ENCODE measurements at places on chromosomes 7 and 10. TPM values are rescaled to one million over a fixed set of nuclear protein-coding genes. Genes with fewer than 3 reads are reported as not detected.

The TM9SF3 gene
- total RNA-seq = 63.4 TPM

The MYH16 gene
- total RNA-seq = 0.26 TPM

The PITX3 gene
- total RNA-seq = 1.3 TPM

The CPSF4 gene
- total RNA-seq = 22.5 TPM

The NPC1L1 gene
- total RNA-seq = 0.24 TPM

The CYP2C9 gene
- not detected for total RNA-seq

The TLX1 gene
- not detected for total RNA-seq

The SRRM3 gene
- total RNA-seq = 7.1 TPM

The MBL2 gene
- not detected for total RNA-seq

The PIK3AP1 gene
- total RNA-seq = 0.78 TPM

The RINT1 gene
- total RNA-seq = 17.5 TPM

The NAMPT gene
- 238 TPM for total RNA-seq

The ELN gene
- total RNA-seq = 2.3 TPM

The CYP3A5 gene
- 0.24 TPM for total RNA-seq

The TNS3 gene
- total RNA-seq = 17.2 TPM

The ZCCHC24 gene
- total RNA-seq = 25.0 TPM

The HOXA5 gene
- total RNA-seq = 134 TPM

The PDE6C gene
- total RNA-seq = not detected

The NOBOX gene
- not detected for total RNA-seq

The PRRT4 gene
- total RNA-seq = 0.16 TPM

The NUDT13 gene
- 1.4 TPM for total RNA-seq

The TMEM236 gene
- not detected for total RNA-seq

The MACROH2A2 gene
- total RNA-seq = 30.7 TPM

The LMBR1 gene
- total RNA-seq = 37.4 TPM

The CYP3A7 gene
- total RNA-seq = 1.0 TPM

The SPAM1 gene
- total RNA-seq = not detected

The MAD1L1 gene
- 24.4 TPM for total RNA-seq

The PILRA gene
- 4.4 TPM for total RNA-seq

The SSC4D gene
- 1.7 TPM for total RNA-seq

The CALN1 gene
- not detected for total RNA-seq

The CUBN gene
- total RNA-seq = 0.16 TPM

The GRID2IP gene
- total RNA-seq = not detected

The ZNF503 gene
- 112 TPM for total RNA-seq

The NME8 gene
- total RNA-seq = not detected

All from epithelial cell of alveolus of lung (primary cell).